ENCODE measurements at places on chromosomes 2 and 18.

DNA sequence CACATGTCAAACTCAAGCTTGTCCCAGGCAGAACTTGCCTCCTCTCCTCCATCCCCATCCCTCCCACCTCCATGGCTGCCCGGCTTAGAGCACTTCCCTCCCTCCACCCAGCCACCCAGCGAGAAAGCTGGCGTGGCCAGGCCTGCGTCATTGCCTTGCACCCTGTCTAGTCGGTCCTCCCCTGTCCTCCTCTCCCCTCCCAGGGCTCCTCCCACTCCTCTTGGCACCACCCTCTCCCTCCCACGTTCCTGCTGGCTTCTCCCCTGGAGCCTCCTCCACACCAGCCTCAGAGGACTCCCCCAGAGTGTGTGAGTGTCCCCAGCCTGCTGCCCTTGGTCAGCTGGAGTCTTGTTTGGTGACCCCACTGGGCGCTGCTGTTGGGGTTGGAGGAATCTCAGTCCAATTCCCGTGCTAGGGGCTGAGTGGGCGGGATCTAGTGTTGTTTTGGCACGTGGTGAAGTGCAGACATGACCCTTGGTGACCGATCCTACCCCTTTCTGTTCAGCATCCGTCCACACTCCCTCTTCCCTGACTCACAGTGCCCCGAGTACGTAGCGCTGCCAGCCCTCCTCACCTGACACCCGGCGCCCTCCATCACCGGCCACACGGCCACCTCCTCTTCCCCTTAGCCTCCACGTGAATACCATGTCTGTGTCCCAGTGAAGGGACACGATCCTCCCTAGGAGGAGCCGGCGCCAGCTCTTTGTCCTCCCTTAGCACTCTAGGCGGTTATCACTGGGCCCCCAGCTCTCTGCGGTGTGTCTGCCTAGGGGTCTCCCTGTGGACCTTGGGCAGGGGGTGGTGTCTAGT, 41.4 kb downstream of the ATP6V1C2 start:
- DNase-seq, result no peak

GRCh38 chr2:177639262-177639914, 246.8 kb downstream of the AGPS start:
- no peak for DNase-seq

- no peak for DNase-seq
Observed at GRCh38 chr18:24273596-24273995, 124.0 kb downstream of the OSBPL1A start.

DNA sequence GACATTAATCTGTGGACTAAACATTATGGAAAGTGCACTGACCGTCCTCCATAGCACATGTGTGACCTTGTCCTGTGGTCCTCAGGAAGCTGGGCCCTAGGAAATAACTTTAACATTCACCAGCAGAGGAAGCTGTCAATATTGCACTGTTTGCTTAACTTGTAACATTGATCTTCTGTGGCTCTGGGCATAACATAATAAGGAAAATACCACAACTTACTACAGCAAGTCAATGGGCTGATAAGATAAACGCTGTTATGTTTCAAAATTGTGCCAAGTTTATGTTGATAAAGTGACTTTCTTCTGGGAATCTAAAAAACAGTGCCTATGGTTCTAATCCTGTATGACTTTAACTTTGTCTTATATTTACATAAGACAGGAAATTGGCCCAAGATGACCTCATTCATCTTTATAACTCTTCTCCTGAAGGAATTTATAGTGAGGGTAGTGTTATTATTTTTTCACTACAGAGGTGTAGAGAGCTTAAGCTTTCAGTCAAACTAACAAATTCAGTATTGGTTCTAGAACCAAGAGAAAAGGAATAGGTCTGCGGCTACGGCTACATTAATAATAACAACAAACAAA, 113.7 kb upstream of the MAP4K3 start:
- DNase-seq, result no peak

GRCh38 chr2:191957996-191958860, 111.3 kb upstream of the CAVIN2 start:
- no peak for DNase-seq

DNA sequence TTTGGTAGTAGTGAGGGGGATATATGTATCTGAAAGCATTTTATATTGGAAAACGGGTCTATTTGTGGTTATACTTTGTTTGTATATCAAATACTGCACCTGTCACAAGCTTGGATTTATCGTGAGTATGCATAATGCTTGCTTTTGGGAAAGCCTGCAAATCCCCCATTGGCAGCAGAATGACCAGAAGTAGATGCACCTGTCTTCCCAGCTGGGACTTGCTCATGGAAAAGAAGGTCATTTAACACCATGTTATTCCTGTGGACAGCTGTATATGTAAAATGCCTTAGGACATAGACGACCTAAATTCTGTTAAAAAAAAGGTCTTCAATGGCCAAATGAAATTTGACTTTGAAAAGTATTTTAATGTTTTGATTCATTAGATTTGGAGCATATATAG, 599.4 kb downstream of the XIRP2 start:
- DNase-seq, result no peak

DNA sequence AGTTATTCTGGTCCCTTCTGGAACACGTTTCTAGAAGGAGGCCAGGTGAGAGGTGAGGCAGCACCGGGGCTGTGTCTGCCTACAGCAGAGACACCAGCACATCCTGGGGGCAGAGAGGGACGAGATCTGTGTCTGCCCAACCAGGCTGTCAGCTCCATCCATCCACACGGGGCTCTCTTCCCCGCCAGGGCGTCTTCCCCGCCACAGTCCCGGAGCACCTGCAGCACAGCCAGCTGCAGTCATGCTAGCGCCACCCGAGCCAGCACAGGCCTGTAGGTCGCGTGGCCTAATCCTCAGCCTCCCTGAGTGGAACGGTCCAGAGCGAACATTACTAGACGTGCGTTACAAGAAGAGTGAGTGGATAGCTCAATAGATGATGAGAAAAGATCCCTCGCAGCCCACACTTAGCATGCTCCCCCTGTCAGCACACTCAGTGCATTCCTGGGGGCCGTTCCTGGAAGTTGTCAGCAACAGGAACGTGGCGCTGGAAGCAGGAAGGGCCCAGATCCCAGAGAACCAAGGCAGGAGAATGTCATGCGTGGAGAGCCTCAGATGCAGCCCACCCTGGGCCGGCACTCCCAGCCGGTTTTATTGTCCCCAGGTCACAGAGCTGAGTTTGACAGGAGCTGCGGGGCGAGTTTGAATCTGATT, 179.0 kb downstream of the TWIST2 start:
- no peak for DNase-seq

DNA sequence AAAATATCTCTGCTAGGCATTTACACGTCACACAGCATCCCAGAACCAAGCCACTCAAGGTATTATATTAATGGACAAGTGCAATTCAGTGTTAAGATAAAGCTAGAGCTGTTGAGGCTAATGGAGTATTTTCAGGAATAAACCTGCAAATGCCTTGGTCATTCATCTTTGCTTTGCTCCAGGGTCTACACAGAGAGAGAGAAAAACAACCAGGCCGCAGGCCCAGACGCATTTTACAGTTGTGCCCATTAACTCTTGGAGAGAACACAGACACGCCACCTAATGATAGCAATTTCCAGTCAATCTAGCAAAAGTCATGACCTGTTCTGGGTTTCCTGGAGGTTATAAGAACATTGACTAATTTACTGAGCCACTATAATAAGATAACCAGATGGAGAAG, 829.3 kb downstream of the LRRTM4 start:
- DNase-seq, result no peak

- DNase-seq, result no peak
Observed at GRCh38 chr2:44444881-44445280, 83.1 kb downstream of the CAMKMT start.

DNA sequence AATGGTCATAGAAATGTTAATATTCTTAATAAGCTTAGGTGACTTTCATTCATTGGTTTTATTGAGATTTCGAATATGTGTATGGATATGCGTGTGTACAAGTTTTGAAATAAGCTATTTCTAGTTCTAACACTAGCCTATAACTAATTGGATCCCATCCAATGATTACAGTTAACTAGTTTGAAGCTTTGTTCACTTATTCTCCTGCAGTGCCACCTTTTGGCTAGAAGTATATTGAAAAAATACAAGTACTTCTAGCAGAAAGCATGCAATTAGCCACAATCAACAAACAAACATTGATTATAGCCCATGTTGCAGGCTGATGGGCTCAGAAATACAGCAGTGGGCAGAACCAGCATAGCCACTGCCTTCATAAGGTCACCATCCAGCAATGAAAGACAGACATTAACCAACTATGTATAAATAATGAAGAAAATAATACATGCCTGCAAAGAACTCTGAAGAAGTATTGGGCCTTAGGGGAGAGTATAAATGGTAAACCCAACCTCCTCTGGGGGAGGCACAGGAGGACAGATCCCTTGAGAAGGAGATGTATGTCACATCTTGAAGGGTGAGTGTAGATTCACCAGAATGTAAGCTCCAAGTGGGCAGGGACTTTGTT, 5.1 kb upstream of the PIEZO2 start:
- peak; percentile 3 for DNase-seq

DNA sequence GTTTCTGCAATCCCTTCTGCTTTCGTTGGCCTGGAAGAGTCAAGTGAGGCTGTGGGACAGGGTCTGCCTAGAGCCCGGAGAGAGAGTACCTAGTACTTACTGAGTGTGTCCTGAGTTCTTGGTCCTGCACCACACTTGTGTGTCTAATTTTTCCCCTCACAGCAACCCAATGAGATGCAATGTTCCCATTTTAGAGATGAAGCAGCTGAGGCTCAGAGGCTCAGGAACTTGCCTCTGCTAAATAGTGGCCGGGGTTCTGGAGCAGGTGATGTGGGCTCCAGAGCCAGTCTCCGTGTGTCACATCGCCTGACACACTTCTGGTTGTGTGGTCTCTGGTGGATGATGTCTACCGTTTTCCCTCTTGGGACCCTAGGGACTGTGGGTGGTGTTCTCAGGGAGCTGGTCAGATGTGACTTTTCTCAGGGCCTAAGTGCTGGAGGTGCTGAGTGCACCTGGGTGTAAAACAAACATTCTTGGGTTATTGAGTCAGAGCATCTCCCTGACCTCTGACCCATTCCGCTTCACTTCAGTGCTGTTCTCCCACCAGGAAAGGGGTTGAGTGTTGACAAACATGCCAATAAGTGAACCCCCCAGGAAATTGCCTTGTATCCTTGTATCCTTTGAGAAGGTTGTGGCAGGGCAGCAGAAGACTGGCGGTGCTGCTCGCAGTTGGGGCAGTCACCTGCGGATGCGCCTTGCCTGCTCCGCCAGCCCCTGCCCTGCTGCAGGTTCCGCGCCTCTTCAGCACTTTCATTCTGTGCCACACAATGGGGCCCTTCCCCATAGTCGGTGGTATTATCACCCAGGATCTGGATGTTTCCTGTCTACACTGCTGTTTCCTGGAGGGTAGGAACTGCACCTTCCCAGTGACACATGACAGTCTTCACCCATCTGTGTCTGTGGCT, 32.1 kb downstream of the HK2 start:
- DNase-seq, result no peak

GRCh38 chr18:77894060-77894459, 644.4 kb downstream of the GALR1 start:
- DNase-seq, result no peak

GRCh38 chr18:43710135-43710534, 432.8 kb upstream of the SYT4 start:
- no peak for DNase-seq

DNA sequence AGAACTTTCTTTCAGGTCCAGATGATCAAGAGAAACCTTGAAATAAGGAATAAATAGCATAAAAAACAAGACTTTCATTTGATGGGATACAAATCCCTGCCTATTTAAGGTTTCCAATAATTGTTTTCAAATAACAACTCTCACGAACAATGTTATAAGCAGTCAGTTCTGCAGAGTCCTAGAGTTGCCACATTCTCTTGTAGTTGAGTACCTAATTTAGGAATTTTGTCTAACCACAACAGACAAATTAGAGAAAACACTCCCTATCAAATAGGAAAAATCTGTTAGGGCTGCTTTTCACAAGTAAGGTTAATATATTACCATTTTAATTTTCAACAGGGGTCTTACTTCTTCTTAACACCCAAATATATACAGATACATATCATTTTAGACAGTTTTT, 130.1 kb upstream of the CDH20 start:
- no peak for DNase-seq

GRCh38 chr2:57399057-57399456, 647.5 kb upstream of the VRK2 start:
- no peak for DNase-seq

DNA sequence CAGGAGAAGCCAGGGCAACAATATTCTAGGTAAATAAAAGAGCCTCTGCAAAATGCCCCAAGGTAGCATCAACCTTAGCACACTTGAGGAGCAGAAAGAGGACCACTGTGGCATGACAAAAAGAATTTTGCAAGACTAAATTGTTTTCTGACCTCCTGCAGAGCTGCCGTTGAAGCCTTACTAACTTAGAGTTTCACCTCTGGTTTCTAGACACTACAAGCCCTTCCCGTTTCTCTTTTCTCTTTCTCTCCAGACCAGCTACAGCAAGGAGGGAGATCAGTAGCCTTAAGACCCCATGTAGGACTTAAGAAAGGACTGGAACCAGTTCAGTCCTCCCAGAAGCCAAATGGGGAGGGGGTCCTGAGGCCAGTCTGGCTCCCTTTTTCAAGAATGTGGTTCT, 73.3 kb upstream of the SP3 start:
- no peak for DNase-seq

DNA sequence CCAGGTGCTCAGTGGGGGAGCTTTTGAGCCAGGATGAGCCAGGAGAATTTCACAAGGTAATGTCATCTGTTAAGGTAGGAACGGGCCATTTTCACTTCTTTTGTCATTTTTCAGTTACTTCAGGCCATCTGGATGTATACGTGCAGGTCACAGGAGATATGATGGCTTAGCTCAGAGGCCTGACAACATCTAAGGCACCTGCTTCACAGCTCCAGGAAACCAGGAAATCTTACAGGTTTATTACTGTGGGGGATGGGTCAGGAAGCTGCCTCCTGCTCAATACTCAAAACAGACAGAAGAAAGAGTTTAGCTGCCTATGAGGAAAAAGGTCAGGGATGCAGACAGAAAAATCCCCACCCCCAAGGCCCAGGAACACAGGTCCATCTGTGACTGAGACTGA, 364.3 kb upstream of the LRP1B start:
- no peak for DNase-seq

- DNase-seq, result no peak
Observed at GRCh38 chr2:39007875-39008504, 112.9 kb downstream of the SOS1 start.

DNA sequence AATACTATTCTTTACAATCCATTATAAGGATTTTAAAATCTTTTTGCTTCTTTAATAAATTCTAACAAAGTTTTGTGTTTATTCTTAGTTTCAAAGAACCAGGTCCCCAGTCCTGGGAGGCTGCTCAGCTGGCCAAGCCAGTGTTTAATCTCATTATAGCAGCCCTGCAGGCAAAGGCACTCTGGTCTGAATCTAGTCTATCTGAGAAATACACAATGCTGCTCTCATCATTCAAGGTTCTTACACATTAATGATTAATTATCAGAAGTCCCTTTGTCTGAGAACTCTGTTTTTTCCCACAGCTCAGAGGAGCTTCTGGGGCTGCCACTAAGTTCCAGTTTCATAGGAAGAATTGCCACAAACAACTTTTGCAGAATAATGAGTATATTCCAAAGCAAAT, 27.7 kb downstream of the KCTD18 start:
- no peak for DNase-seq
